ENCODE measurements at places on chromosomes 7 and 10. TPM values are rescaled to one million over a fixed set of nuclear protein-coding genes. Genes with fewer than 3 reads are reported as not detected.

DNA sequence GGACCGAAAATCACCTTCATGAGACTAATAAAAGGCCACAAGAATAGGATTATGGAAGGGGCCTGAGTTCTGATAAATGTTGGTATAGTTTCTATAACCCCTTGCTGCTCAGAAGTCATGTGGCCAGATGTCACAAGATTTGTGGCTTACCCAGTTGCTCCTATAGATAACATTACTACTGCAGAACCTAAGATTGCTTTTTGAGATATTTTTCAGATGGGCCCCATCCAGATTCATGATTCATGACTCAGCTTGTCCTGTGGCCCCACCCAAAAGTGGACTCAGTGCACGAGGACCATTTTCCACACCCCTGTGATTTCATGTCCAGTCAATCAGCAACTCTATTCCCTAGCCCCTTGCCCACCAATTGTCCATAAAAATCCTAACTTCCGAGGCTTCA is 209.0 kb downstream of the ACTR3B start:
- no peak for DNase-seq

DNA sequence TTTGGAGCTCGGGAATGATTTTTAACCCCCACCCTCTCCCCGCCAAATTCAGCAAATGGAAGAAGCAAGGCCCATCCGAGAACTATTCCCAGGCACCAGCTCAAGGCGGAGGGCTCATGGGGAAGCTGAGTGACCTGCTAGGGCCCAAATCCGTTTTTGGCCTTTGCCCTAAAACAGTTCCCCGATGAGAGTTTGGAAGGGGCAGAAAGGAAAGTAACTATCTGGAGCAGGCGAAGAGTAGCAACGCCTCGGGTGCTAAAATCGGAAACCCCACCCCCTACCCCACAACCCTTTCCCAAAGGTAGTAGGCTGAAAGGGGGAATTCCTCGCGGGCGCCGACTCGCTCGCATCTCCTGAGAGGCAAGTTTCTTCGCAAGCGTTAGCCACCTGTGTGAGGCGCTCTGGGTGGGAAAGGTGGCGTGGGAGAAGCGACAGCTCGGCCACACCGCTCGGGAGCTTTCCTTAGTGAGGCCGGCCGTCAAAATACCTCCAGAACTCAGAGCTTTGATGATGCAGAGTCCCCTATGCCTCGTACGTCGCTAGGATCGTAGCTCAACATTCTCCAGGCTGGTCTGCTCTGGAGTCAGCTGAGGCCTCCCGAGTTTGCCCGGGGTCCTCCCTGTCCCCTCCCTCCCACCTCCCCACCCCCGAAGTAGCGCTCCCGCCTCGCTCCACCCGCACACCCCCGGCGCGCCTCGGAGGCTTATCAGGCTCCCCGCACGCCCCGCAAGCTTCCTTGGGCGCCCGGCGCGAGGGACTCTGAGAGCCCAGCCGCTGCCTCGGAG is 642 bp upstream of the PRKG1 start:
- DNase-seq = no peak

GRCh38 chr7:115271332-115272235 is 349.7 kb downstream of the MDFIC start:
- no peak for DNase-seq

- DNase-seq = no peak
Measured at GRCh38 chr7:130366564-130366963, 13.7 kb upstream of the CPA1 start.

Gene EN2
- not detected for polyA plus RNA-seq

Gene WDFY4
- polyA plus RNA-seq = 0.57 TPM

Gene NME8
- not detected for polyA plus RNA-seq

Gene LRRC18
- not detected for polyA plus RNA-seq

Measured in liver (tissue), 10 donors.